ENCODE measurements at places on chromosomes 1 and 21. TPM values are rescaled to one million over a fixed set of nuclear protein-coding genes. Genes with fewer than 3 reads are reported as not detected.

The DCST1 gene
- total RNA-seq = 0.51 TPM

The SELP gene
- 10.8 TPM for total RNA-seq

The L1TD1 gene
- total RNA-seq = 0.27 TPM

The FAM151A gene
- total RNA-seq = not detected

The HSPG2 gene
- 257 TPM for total RNA-seq

The LRRC53 gene
- not detected for total RNA-seq

The SAMD11 gene
- 61.6 TPM for total RNA-seq

The ALDH9A1 gene
- 172 TPM for total RNA-seq

The EVA1B gene
- total RNA-seq = 67.1 TPM

The ATP1A4 gene
- total RNA-seq = 2.8 TPM

The WNT9A gene
- total RNA-seq = 1.4 TPM

The BTBD19 gene
- 10.5 TPM for total RNA-seq

The CTSS gene
- total RNA-seq = 24.6 TPM

The EVA1C gene
- 48.6 TPM for total RNA-seq

The PLEKHA6 gene
- 24.5 TPM for total RNA-seq

The CALML6 gene
- total RNA-seq = 0.18 TPM

The LRRC47 gene
- total RNA-seq = 53.8 TPM

The IFNLR1 gene
- 9.2 TPM for total RNA-seq

The BCAN gene
- not detected for total RNA-seq

The LIPI gene
- 0.40 TPM for total RNA-seq

The MYOG gene
- not detected for total RNA-seq

The LENEP gene
- total RNA-seq = not detected

The LRRC39 gene
- total RNA-seq = 1.5 TPM

The KCNJ10 gene
- total RNA-seq = not detected

The RNF11 gene
- total RNA-seq = 75.1 TPM

The CFHR3 gene
- not detected for total RNA-seq

The SLC44A5 gene
- total RNA-seq = 0.57 TPM

The LSS gene
- total RNA-seq = 145 TPM

The SERTAD4 gene
- total RNA-seq = 2.0 TPM

The TMCC2 gene
- 10.6 TPM for total RNA-seq

The ESRRG gene
- total RNA-seq = 16.2 TPM

The DENND1B gene
- 13.5 TPM for total RNA-seq

The PDE9A gene
- 80.0 TPM for total RNA-seq

The LCE3D gene
- not detected for total RNA-seq

The HLCS gene
- 40.9 TPM for total RNA-seq

The TNNT2 gene
- 3.5 TPM for total RNA-seq

The ADAMTSL4 gene
- 9.7 TPM for total RNA-seq

The NPR1 gene
- total RNA-seq = 6.0 TPM

The CHODL gene
- 0.59 TPM for total RNA-seq

The GPR25 gene
- not detected for total RNA-seq

The RYR2 gene
- 2.9 TPM for total RNA-seq

The GNG12 gene
- 49.4 TPM for total RNA-seq

The NCSTN gene
- total RNA-seq = 81.2 TPM

The COL9A2 gene
- total RNA-seq = 16.1 TPM

The CHTOP gene
- 74.4 TPM for total RNA-seq

The VHLL gene
- total RNA-seq = 1.1 TPM

The MNDA gene
- total RNA-seq = 0.36 TPM

The OR2T35 gene
- not detected for total RNA-seq
